ENCODE measurements at places on chromosomes 13 and 19.

GRCh38 chr19:10913716-10914340 lies 14.6 kb downstream of the YIPF2 start:
- H3K4me3 ChIP-seq: no peak overlapping the region
- H3K27ac ChIP-seq: no peak overlapping the region
- peaks cover 2% of the 10 kb centered on the region for H3K36me3 ChIP-seq

GRCh38 chr19:35388277-35389054 lies 17.6 kb downstream of the GPR42 start:
- H3K4me1 ChIP-seq: no peaks in the 10 kb centered on the region
- H3K27ac ChIP-seq: no peak overlapping the region
- DNase-seq: no peak
- H3K27me3 ChIP-seq: no peaks in the 10 kb centered on the region
- peaks cover 2% of the 10 kb centered on the region for H3K36me3 ChIP-seq

- H3K27me3 ChIP-seq: no peaks in the 10 kb centered on the region
- no peak for DNase-seq
- no peaks in the 10 kb centered on the region for H3K36me3 ChIP-seq
- H3K27ac ChIP-seq: no peak overlapping the region
- H3K4me3 ChIP-seq: no peak overlapping the region
- H3K4me1 ChIP-seq: no peaks in the 10 kb centered on the region
These were observed 14.2 kb upstream of the PROZ start for GRCh38 chr13:113144255-113144629.

DNA sequence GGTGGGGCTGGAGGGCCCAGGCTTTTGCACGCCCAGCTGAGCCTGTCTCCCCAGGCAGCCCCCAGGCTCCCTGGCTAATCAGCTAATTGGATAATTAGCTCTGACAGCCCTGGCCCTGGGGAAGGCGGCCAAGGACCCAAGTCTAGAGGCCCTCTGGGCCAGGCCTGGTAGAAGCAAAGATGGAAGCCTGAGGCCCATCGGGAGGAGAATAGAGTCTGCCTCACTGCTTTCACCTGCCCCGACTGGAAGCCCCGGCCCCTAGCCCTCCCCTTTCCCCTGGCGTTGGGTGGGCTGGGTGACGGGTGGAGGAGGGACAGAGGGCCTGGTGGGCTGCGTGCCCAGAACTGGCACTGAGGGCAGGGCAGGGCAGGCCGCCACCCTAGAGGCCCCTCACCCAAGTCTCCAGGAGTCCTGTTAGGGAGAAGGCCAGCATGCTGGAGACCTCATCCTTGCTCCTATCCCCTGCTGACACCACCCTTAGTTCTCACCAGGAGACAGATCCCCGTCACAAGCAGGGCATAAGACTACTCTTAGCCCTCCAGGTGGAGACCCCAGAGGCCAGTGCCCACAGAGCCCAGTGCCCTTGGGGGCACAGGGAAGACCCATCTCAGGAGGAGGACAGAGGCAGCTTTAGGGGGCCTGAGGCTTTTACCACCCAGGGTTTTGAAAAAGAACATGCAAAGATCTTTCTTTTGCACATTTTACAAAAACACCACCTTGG lies 12.0 kb downstream of the LYL1 start:
- H3K36me3 ChIP-seq: peaks cover 3% of the 10 kb centered on the region
- DNase-seq: no peak
- no peak overlapping the region for H3K4me3 ChIP-seq
- no peaks in the 10 kb centered on the region for H3K27me3 ChIP-seq

- no peaks in the 10 kb centered on the region for H3K27me3 ChIP-seq
- peaks cover 3% of the 10 kb centered on the region for H3K4me1 ChIP-seq
- no peak overlapping the region for H3K27ac ChIP-seq
- H3K4me3 ChIP-seq: no peak overlapping the region
These were observed 220.4 kb downstream of the VWA8 start for GRCh38 chr13:41740479-41740878.

DNA sequence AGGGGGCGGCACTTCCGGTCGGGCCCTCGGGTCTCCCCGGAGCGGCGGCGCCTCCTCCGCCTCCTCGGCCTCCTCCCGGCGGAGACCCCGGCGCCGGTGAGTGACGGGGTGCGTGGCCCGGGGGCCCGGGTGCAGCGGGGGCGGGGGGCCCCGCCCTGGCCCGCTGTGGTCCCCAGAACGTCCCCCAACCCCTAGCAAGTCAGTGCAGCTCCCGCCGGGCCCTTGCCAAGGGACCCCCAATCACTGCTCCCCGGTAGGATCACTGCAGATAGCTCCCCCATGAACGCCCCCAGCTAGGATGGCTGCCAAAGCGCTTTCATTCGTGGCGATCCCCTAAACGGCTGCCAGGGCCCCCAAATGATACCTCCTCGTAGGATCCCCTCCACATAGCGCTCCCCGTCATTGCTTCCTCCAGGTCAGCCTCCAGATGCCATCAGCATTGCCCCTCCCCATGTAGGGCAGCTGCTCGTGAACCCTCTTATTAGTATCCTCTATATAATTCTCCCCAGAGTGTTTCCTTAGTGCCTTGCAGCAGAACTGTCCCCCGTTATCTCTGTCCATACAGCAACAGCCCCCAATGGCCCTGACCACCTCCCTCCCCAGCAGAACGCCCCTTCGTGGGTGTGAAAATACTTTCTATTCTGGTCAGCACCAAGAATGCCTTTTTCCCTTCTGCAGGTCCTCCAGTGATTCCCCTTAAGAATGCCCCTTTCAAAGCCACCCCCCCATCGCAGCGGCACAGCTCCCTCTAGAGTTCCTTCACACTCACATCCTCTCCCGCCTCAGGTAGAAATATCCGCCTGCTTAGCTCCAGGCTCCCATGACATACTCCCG lies at the start of gene ZNF865:
ZNF865 (plus strand) TSS at position 11 of the 834 bp plus-strand sequence. CDS start 7,972 bp downstream, outside the sequence.
- peak within 1 kb of the TSS; percentile 72 for H3K4me3 ChIP-seq
- peaks cover 4% of the 10 kb centered on the region for H3K4me1 ChIP-seq
- no peaks in the 10 kb centered on the region for H3K27me3 ChIP-seq
- 0 out of 2 replicates have a peak, but pooled peaks cover 5% of the 10 kb centered on the region for H3K36me3 ChIP-seq

DNA sequence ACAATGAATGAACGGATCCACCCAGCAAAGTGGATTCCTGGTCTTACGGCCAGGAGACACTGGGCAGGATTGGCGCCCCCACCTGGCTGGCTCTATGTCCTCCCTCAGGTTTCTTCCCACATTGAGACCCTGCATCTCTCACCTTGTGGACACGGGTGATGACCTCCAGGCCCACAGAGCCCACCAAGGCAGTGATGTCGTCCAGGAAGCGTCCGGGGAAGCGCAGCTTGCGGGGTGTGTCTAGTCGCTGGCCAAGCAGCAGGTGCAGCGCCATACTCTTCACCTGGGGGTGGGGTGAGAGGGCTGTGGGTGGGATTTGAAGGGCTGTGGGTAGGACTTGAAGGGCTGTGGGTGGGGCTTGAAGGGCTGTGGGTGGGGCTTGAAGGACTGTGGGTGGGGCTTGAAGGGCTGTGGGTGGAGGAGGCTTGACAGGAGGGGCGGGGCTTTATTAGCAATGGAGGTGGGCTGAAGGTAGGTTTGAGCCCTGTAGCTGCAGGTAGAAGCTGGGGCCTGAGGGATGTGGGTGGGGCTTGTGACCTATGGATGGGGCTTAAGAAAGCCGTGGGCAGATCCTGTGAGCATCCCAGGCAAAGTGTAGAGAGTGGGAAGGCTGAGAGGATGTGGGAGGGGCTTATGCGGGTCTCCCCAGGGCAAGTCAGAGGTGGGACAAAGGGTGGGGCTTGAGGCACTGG lies 12.1 kb upstream of the ANGPTL8 start:
- H3K4me1 ChIP-seq: no peaks in the 10 kb centered on the region
- no peak overlapping the region for H3K4me3 ChIP-seq
- H3K27me3 ChIP-seq: no peaks in the 10 kb centered on the region
- H3K36me3 ChIP-seq: peaks cover 6% of the 10 kb centered on the region
- H3K27ac ChIP-seq: no peak overlapping the region

DNA sequence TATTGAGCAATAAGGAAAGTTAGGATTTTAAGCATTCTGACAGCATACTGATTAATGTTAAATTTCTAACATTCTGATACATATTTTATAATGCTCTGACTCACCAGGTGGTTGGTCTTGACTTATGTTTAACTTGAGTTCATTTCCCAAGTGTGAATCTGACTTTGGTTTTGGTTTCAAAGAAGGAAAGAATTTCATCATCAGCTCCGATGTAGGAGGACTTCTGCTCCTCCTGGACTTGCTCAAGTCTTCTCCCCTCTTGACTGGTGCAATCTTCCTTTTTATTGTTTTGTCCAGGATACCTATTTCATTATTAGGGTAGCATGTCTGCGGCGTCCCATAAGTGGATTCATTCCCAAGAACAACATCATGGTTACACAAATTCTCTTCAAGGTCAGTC lies 141.3 kb downstream of the RNF17 start:
- no peak overlapping the region for H3K4me3 ChIP-seq
- no peak for DNase-seq
- no peaks in the 10 kb centered on the region for H3K27me3 ChIP-seq
- H3K36me3 ChIP-seq: peaks cover 79% of the 10 kb centered on the region
- no peak overlapping the region for H3K27ac ChIP-seq

- H3K4me3 ChIP-seq: no peak overlapping the region
- no peaks in the 10 kb centered on the region for H3K4me1 ChIP-seq
These were observed 47.0 kb downstream of the UNC13A start for GRCh38 chr19:17641181-17641580.
